Stimulated activated CD4-positive, alpha-beta T cell treated with anti-CD3 and anti-CD28 coated beads, Interleukin-4, amount 100 ng/mL, for 24 hours (primary cell): ENCODE measurements at places on chromosomes 7 and 10.

GRCh38 chr10:80458263-80458625, 4.1 kb downstream of the TSPAN14 start:
- no peak for DNase-seq

DNA sequence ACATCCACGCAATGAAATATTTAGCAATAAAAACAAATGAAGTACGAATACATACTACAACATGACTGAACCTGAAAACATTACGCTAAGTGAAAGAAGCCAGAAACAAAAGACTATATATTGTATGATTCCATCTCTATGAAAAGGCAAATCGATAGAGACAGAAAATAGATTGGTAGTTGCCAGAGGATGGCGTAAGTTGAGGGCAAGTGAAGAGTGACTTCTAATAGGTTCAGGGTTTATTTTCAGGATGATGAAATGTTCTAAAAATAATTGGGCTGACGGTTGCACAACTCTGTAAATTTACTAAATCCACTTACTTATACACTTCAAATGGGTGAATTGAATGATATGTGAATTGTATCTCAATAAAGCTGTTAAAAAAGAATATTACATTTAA, 39.5 kb upstream of the TECTB start:
- no peak for DNase-seq

- DNase-seq = no peak
Observed at GRCh38 chr7:93920496-93921182, 896 bp upstream of the GNG11 start.

DNA sequence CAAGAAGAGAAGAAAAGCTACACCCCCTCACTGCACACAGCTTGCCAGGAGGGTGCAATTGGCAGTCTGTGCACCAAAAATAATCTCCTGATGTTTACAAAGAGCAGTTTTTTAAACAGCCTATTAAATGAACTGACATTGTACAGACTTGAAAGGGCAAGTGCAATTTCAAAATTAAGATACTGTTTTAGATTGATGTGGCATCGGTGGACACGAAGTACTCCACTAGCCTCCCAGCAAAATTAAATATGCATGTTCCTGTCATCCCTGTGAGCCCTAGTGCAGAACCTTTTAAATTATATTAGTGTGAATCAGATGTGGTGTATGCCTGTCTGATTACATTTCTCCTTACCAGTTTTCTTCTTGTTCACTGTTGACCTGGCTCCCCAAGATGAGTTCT, 87.9 kb downstream of the WIPF3 start:
- DNase-seq = no peak

DNA sequence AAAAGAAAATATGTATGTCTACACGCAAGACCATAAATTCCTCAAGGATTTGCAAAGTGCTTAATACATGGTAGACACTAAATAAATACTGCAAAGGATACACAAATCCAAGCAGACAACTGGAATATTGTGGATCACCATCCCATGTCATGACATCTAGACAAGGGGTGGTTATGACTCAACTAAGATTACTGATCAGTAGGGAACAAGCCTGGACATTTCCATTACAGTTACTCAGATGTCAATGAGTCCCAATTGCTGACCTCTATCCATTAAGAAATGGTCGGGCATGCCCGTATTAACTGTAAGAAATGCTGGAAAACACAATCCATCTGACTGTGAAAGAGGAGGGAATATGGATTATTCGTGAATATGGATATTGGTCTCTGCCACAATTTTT, 27.6 kb upstream of the RUFY2 start:
- no peak for DNase-seq

GRCh38 chr10:3425261-3425660, 252.7 kb upstream of the PITRM1 start:
- no peak for DNase-seq

DNA sequence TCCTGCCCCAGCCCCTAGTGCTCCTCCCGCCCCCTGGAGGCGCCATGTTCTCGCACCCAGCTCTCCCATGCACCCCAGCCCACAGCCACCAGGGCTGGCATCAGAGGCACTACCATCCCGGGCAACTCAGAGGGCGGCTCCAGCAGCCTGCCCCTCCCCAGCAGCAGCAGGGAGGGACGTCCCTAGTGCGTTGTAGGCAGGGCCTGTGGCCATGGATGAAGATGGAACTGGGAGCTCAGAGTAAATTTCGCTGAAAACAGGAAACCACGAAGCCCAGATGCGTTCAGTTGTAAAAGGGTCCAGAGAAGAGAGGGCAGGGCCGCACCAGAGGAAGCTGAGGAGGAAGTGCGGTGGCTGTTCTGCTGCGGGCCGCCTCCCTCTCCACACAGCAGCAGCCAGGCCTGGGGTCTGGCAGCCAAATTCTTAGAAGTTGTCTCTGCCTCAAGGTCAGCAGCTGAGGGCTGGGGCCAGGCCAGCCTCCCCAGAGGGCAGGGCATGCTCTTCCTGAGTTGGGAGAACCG, 24.6 kb downstream of the VSIR start:
- peak; percentile 65 for DNase-seq

- no peak for DNase-seq
Observed at GRCh38 chr10:21315645-21316220, 209.7 kb downstream of the SKIDA1 start.

- no peak for DNase-seq
Observed at GRCh38 chr10:117609095-117609795, 66.7 kb downstream of the EMX2 start.

GRCh38 chr10:52526251-52526823, 212.3 kb downstream of the DKK1 start:
- no peak for DNase-seq

- no peak for DNase-seq
Observed at GRCh38 chr10:99058762-99059161, 176.9 kb downstream of the HPSE2 start.

GRCh38 chr10:36332926-36333325, 690.8 kb upstream of the FZD8 start:
- no peak for DNase-seq

DNA sequence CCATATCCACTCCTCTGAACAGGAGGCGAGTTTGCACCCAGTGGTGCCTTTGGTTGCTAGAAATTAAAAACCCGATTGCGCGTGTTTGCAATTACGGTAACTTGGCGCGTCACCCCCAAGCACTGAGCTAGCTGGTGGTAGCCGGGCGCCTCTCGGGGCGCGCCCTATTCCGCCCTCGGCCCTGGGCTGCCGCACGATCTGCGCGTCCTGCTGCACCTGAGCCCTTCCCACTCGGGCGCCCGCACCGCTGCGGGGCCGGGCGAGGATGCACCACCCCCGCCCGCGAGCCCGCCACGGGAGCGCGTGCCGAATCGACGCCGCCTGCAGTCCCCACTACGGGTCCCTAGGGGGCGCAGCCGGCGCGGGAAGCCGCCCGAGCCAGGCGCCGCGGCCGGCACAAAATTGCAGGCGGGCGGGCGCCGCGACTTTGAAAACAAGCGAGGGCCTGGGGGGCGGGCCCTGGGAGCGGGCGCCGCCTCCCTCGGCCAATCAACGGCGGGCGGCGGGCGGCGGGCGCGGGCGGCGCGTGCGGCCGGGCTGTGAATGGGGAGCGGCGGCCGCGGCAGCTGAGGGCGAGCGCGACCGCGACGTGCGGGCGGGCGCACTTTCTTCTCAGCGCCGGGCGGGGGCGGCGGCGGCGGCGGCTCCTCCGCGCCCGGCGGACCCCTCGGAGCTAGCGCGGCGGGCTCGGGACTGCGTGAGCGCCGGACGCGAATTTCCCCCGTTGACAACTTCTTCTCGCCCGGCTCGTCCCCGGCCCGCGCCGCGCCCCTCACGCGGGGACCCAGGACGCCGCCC, at the start of gene SDK1:
Gene SDK1 (plus strand): TSS at position 602 of the 798 bp plus-strand sequence. CDS start 335 bp downstream, outside the sequence.
- DNase-seq = peak; percentile 89
